AG04450 (cell line): ENCODE measurements at places on chromosomes 3 and 15.

GRCh38 chr3:46085421-46086082 lies 58.3 kb upstream of the XCR1 start:
- no peak for DNase-seq

- DNase-seq: no peak
These were observed 472.1 kb downstream of the SOX2 start for GRCh38 chr3:182183716-182184430.

DNA sequence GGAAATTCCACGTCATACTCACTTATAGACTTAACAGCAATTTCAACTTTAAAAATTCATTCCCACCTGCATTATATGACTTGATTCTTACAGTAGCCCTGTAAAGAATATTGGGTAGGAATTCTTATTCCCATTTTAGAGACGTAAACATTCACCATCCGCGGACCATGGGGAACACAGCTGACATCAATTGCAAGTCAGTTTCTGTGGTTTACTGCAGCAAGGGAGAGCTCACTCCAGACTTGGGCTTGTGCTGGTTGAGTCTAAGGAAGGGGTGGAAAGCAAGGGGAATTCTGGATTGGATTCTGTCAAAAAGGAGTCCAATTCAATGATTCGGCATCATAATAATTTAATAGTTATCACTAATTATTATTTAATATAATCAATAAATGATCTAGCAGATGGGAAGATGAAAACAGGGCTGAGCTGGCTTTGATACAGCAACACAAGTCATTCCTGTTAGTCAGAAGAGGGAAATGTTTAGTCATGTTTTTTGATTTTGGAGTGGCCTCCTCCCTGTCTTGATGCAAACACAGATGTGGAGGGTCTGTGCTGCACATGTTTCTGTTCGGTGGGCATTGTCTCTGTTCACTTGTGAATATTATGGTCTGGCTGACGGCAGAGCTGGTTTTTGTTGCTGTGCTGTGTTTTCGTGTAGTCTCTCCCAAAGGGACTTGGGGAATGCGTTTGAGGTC lies 9.7 kb downstream of the LIPC start:
- DNase-seq: peak; percentile 62

DNA sequence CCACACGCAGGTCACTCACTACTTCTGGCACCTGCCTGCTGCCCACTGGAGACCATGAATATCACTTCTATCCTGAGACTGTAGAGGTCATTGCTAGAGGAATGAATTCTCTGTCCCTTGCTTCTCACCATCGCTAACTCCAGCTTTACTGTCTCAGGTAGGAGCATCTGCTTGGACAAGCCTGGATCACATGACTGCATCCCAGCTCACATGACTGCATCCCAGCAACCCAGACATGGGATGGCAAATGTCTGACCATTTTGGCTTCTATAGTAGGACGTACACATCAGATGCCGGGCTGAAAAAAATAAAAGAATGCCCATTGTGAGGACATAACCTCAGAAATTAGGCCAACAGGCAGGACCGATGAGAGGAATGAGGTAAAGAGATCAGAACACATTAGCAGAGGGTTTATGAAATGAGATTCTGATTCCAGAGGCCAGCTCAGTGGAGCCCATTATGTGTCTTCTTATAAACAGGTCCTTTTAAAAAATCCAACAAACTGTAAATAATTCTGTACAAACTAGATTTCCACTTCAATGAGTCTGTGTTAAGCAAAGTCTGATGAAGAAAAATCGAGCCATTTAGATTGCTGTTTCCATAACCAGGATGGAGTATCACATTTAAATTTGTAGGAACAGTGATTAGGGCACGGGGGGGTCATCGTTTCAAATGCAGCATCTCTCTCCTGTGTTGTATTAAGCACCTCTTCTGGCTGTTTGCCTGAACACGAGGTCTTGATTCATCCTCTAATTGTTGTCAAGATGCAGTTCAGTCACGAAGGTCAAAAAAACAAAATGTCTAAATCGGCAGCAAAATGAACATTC lies 126.7 kb downstream of the MTHFS start:
- no peak for DNase-seq

GRCh38 chr3:170077361-170077760 lies 39.6 kb downstream of the GPR160 start:
- DNase-seq: no peak
